ENCODE measurements at places on chromosomes 2 and 18.

- no peak for DNase-seq
Measured at GRCh38 chr2:109066917-109067597, 61.9 kb upstream of the SH3RF3 start.

GRCh38 chr2:15038366-15039364, 406.1 kb downstream of the LRATD1 start:
- DNase-seq: no peak

- DNase-seq: no peak
Measured at GRCh38 chr2:29522951-29523669, 398.3 kb downstream of the ALK start.

DNA sequence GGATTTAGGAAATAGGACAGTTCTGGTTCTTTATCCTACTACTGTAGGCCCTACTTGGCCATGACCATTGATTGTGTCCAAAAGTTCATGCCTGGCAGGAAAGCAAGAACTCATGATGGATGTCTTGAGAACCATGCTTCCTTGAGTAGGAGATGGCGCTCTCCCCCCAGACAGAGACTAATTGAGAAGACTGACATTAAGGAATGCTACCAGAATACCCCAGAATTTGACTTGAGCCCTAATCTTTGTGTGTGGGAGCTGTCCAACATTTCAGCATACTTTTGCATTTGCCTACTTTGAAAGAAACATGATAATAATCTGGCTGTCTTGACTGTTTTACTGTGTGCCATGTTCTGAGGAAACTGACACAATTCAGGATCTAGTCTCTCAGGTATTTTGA, 23.3 kb downstream of the MAPRE3 start:
- no peak for DNase-seq

- no peak for DNase-seq
Measured at GRCh38 chr2:100919316-100919715, 82.8 kb upstream of the RPL31 start.

DNA sequence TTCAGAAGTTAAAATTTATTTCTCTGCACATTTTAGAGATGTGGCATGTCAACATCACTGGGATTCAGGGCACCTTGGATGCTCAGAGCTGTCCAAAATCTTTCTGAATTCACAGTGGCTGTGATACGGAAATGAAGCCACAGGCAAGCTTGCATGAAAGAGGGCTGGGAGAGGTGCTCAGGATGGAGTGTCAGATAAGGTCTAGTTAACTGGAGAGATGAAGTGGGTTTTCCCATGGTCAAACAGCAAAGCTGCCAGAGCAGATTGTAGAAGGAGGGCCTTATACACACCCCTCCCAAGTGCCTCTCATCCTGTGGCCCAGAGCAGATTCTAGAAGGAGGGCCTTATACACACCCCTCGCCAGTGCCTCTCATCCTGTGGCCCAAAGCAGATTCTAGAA, 286.8 kb upstream of the PXDN start:
- no peak for DNase-seq

DNA sequence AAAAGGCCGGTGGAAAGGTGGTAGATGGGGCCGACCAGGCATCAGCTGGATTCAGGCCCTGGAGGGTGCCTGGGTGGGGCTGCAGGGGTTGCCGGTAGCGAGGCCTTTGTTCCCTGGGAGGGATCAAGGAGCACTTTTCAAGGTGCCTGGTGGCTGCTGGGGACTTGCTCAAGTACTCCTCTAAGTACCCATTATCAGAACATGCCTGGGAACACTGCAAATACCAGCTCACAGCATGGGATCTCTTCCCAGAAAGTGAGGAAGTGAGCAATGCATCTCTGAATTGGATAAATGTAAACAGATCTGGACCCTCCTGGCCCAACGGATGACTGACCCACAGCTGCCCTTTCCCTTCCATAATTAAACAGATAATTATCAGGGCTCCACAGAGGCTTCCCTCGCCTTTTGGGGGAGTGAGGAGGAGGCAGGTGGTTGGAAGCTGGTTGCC, 210.5 kb downstream of the SH3RF3 start:
- DNase-seq: no peak

GRCh38 chr18:21742315-21742687, 1.7 kb downstream of the MIB1 start:
- DNase-seq: no peak
